ENCODE measurements at places on chromosomes 16 and 17.

GRCh38 chr17:74481621-74482020 is 15.2 kb downstream of the CD300A start:
- DNase-seq: no peak

DNA sequence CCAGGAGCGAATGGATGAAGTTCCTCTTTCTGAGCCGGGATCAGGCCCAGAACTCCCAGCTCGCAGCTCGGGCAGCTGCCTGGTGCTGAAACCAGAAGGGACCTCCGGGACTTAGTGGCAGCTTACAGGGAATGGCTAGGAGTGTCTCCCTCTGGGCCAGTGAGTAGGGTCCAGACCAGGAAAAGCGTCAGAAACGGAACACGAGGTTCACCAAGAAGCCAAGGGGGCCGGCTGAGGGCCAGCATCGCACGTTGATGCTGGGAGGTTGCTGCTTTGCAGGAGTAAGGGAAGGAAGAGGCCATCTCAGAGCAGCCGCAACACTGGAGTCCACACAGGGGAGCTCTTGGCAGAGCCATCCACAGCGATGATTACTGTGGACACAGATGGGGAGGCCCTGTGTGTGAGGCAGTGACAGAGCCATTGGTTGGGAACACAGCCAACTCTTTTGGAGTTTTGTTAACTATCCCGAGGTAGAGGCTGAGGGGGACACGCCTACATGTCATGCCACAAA is 74.0 kb upstream of the CREBBP start:
- no peak for DNase-seq

DNA sequence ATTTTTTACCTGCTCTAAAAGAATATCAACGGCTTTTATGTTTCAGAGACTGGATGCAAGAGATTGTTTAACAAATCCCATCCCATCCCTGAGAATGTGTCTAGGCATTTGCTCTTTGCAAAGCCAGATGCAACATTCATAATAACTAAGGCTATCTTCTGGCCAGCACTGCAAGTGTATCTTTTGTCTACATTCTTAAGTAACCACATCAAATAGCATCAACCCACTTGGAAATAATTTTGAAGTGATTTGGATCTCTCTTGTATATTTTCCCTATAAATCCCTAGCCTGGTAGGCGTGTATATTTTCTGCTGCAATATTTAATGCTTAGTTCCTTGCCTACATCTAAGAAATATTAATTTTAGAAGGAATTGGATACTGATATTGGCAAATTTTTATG is 64.3 kb downstream of the PIGL start:
- no peak for DNase-seq

GRCh38 chr16:80536238-80536637 is 4.6 kb upstream of the DYNLRB2 start:
- no peak for DNase-seq

- no peak for DNase-seq
Measured at GRCh38 chr16:22635357-22635761, 124.7 kb downstream of the NPIPB5 start.
